Activated CD8-positive, alpha-beta T cell treated with anti-CD3 and anti-CD28 coated beads for 36 hours (primary cell): ENCODE measurements at places on chromosomes 12 and 14. TPM values are rescaled to one million over a fixed set of nuclear protein-coding genes. Genes with fewer than 3 reads are reported as not detected.

GRCh38 chr14:103846097-103846496, 1.3 kb downstream of the PPP1R13B start:
- H3K27ac ChIP-seq, result no peak overlapping the region
- H3K27me3 ChIP-seq, result no peaks in the 10 kb centered on the region
- H3K4me3 ChIP-seq, result peak overlapping the region; percentile 79
- peaks cover 2% of the 10 kb centered on the region for H3K36me3 ChIP-seq

Gene PLCZ1
- total RNA-seq, result not detected

GRCh38 chr14:51828017-51828797, 32.2 kb upstream of the GNG2 start:
- peak; percentile 83 for DNase-seq
- H3K36me3 ChIP-seq, result no peaks in the 10 kb centered on the region
- H3K27ac ChIP-seq, result no peak overlapping the region
- H3K4me3 ChIP-seq, result no peak overlapping the region
- H3K4me1 ChIP-seq, result no peaks in the 10 kb centered on the region

Gene FKBP11
- 96.2 TPM for total RNA-seq

Gene BIN2
- 41.7 TPM for total RNA-seq

DNA sequence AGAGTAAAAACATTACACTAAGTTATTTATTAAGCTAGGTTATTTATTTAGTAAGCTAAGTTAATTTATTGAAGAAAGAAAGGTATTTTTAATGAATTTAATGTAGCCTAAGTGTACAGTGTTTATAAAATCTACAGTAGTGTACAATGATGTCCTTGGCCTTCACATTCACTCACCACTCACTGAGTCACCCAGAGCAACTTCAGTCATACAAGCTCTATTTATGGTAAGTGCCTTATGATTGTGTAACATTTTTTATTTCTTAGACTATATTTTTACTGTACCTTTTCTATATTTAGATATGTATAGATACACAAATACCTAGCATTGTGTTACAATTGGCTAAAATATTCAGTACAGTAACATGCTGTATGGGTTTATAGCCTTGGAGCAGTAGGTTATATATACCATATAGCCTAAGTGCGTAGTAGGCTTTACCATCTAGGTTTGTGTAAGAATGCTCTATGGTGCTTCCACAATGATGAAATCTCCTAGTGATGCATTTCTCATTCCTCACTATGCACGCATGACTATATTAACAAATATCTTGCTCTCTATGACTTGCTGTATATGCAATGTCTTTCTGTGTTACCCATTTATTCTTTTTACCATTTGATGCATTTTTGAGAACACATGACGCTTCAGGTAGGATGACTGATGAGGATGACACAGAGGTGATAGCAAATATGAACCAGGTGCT, 309.6 kb upstream of the ATXN7L3B start:
- DNase-seq, result no peak
- no peaks in the 10 kb centered on the region for H3K36me3 ChIP-seq
- H3K27me3 ChIP-seq, result no peaks in the 10 kb centered on the region
- no peak overlapping the region for H3K4me3 ChIP-seq
- no peak overlapping the region for H3K27ac ChIP-seq
- no peaks in the 10 kb centered on the region for H3K4me1 ChIP-seq

Gene RFX4
- total RNA-seq, result not detected

- no peak overlapping the region for H3K4me3 ChIP-seq
- H3K27me3 ChIP-seq, result no peaks in the 10 kb centered on the region
- no peak for DNase-seq
- H3K36me3 ChIP-seq, result no peaks in the 10 kb centered on the region
- peaks cover 8% of the 10 kb centered on the region for H3K4me1 ChIP-seq
Observed at GRCh38 chr14:88380405-88380804, 5.1 kb upstream of the SPATA7 start.

DNA sequence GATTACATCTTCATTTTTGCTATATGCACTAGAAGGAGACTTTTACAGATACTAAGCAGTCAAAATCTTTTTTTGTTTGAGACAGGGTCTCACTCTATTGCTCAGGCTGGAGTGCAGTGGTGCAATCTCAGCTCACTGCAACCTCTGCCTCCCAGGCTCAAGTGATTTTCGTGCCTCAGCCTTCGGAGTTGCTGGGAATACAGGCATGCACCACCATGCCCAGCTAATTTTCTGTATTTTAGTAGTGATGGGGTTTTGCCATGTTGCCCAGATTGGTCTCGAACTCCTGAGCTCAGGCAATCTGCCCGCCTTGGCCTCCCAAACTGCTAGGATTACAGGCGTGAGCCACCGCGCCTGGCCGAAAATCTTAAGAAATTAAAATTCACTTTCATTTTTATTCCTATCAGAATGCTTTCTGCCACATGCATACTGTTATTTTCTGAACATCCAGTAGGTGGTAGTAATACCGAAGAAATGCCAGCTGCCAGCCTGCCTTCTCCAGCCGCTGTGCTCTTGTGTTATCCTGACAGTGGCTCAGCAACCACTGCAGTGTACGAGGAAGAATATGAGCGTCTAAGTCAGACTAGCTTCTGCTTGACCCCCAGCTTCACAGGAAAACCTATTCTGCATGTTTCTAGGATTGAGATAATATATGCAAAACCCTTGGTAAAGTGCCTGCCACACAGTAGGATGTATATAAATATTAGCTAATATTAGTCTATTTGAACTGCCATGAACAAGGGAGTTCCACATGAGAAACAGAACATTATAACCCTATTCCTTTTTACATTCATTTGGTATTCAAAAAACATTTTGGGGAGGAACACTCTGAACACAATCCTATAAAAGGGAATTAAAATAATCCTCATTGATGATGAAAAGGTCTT, 54.2 kb downstream of the RPAP3 start:
- no peak overlapping the region for H3K4me3 ChIP-seq
- DNase-seq, result peak; percentile 62
- no peak overlapping the region for H3K27ac ChIP-seq
- peaks cover 3% of the 10 kb centered on the region for H3K36me3 ChIP-seq
- no peaks in the 10 kb centered on the region for H3K27me3 ChIP-seq
- peaks cover 12% of the 10 kb centered on the region for H3K4me1 ChIP-seq

DNA sequence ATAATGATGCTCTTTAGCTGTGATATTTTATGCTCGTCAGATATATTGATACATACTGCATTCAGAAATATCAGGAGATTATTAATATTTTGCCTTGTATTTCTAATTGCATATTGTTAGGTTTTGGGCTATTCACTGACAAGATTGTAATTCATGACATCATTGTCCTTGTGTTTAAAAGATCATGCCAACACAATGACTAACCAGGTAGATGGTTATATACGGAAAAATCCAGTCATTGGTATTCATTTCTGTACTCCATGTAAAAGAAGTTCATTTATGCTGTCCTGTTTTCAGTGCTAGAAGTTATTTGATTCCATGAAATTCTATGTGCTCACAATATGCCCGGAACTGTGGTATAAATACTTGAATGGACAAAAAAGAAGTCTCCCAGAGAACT, 107.5 kb downstream of the KITLG start:
- no peaks in the 10 kb centered on the region for H3K27me3 ChIP-seq
- no peak overlapping the region for H3K4me3 ChIP-seq
- DNase-seq, result no peak
- H3K4me1 ChIP-seq, result no peaks in the 10 kb centered on the region

Gene CRACR2A
- total RNA-seq, result 24.7 TPM

Gene HVCN1
- 24.2 TPM for total RNA-seq

DNA sequence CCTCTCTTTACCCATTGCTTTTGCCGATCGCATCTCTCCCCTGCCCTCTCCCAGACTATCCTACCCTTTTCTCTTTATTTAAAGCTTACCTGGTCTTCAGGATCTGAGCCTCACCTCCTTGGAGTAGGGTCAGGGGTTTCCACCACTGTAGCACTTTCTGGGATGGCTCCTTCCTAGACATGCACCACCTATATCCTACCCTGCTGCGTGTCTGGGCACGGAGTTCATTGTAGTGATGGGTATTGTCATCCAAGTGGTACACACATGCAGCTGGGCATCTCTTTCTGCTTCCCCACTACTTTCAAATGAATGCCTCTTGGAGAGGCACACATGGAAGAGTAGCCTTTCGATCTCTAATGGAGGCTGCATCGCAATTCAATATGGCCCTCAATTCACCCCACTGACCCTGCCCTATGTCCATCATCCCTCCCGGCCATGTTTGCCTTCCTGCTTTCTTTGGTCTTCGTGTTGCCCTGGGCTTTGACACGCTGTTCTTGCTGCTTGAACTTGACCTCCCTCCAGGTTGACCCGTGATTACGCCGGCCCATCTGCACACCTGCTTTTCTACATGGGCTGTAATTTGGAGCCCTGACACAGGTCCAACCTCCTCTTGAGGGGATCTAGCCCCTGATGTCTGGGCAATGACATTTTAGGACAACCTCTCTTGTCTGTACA, 10.9 kb downstream of the SERPINA11 start:
- H3K36me3 ChIP-seq, result no peaks in the 10 kb centered on the region
- H3K27me3 ChIP-seq, result peaks cover 5% of the 10 kb centered on the region
- no peak overlapping the region for H3K4me3 ChIP-seq
- no peak for DNase-seq
- H3K27ac ChIP-seq, result no peak overlapping the region

GRCh38 chr14:94051115-94051514, 25.0 kb downstream of the OTUB2 start:
- peaks cover 71% of the 10 kb centered on the region for H3K36me3 ChIP-seq
- H3K4me3 ChIP-seq, result no peak overlapping the region
- no peaks in the 10 kb centered on the region for H3K27me3 ChIP-seq
- H3K27ac ChIP-seq, result no peak overlapping the region
- peaks cover 13% of the 10 kb centered on the region for H3K4me1 ChIP-seq

- no peaks in the 10 kb centered on the region for H3K36me3 ChIP-seq
- H3K4me1 ChIP-seq, result no peaks in the 10 kb centered on the region
- no peak overlapping the region for H3K27ac ChIP-seq
- H3K27me3 ChIP-seq, result no peaks in the 10 kb centered on the region
Observed at GRCh38 chr12:78192979-78193378, 362.3 kb downstream of the NAV3 start.

GRCh38 chr12:4278329-4279197, 5.0 kb downstream of the CCND2 start:
- H3K27ac ChIP-seq, result peak overlapping the region; percentile 73
- no peak for DNase-seq
- H3K4me3 ChIP-seq, result peak overlapping the region; percentile 100
- peaks cover 64% of the 10 kb centered on the region for H3K4me1 ChIP-seq

DNA sequence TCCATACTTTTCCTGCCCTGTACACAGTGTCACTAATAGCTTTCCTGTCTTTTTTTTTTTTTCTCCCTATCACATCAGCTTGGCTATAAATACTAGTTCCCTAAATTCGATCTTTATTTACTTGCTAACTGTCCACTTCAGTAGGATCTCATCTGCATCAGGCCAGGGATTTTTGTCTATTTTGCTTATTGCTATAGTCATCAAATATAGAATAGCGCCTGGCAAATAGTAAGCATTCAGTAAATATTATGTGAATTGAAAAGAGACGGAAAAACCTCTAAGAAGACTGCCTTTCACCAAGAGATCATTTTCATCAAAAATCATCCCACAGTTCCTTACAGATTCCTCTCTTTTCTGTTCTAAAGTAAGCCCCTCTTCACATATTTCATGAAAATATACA, 429.1 kb downstream of the FLRT2 start:
- H3K27me3 ChIP-seq, result no peaks in the 10 kb centered on the region
- H3K36me3 ChIP-seq, result peaks cover 6% of the 10 kb centered on the region
- peaks cover 2% of the 10 kb centered on the region for H3K4me1 ChIP-seq
- H3K4me3 ChIP-seq, result no peak overlapping the region
- DNase-seq, result no peak
- H3K27ac ChIP-seq, result no peak overlapping the region

- H3K36me3 ChIP-seq, result peaks cover 14% of the 10 kb centered on the region
- no peak overlapping the region for H3K4me3 ChIP-seq
- H3K27ac ChIP-seq, result no peak overlapping the region
Observed at GRCh38 chr14:35747379-35747778, 61.7 kb downstream of the RALGAPA1 start.

Gene ARG2
- total RNA-seq, result 9.9 TPM

Gene OR11G2
- total RNA-seq, result not detected

DNA sequence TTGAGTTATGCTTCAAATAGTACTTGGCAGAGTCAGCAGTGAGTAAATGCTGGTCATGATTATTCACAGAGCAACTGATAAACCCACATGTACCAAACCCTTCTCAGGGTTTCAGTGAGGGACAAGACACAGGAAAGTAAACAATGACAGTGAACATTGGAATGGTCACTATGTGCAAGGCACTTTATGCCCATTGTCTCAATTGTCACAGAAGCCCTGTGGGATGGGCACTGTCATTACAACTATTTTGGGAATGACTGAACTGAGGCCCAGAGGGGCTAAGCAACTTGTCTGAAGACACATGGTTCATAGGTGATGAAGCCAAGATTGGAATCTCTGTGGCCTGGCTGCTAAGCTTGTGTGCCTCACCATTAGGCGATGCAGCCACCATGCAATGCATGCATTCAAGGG, 238.5 kb downstream of the RBM19 start:
- H3K27me3 ChIP-seq, result peaks cover 7% of the 10 kb centered on the region
- H3K27ac ChIP-seq, result no peak overlapping the region
- no peak for DNase-seq
- no peaks in the 10 kb centered on the region for H3K36me3 ChIP-seq
- no peaks in the 10 kb centered on the region for H3K4me1 ChIP-seq
- H3K4me3 ChIP-seq, result no peak overlapping the region

GRCh38 chr12:51593539-51593938, 2.5 kb downstream of the SCN8A start:
- H3K27ac ChIP-seq, result no peak overlapping the region
- DNase-seq, result peak; percentile 56
- H3K4me1 ChIP-seq, result peaks cover 13% of the 10 kb centered on the region
- H3K36me3 ChIP-seq, result no peaks in the 10 kb centered on the region
- peaks cover 43% of the 10 kb centered on the region for H3K27me3 ChIP-seq
- no peak overlapping the region for H3K4me3 ChIP-seq

DNA sequence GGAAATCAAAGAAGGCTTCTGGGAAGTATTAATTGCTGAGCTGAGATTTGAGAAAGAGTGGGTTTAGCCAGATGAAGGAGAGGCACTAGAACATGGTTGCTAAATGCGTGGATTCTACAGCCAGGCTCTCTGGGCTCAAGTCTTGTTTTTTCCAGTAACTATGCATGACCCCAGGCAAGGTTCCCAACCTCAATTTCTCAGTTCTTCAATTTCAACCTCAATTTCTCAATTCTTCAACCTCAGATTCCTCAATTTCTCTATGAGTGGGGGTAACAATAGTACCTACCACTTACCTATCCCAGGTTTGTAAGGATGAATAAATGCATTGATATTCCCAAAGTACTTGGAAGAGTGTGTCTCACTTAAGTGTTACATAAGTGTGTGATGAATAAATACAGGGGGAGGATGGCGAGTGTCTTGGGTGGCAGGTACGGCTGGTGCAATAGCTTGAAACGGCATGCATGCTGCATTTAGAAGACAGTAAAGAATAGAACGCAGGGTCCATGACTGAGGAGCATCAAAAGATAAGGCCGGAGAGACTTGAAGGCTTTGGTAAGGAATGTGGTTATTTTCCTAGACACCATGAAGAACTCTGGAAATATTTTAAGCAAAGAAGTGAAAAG, 149.1 kb upstream of the ATP2B1 start:
- no peak overlapping the region for H3K27ac ChIP-seq
- no peak overlapping the region for H3K4me3 ChIP-seq
- no peaks in the 10 kb centered on the region for H3K27me3 ChIP-seq
- DNase-seq, result no peak
- peaks cover 5% of the 10 kb centered on the region for H3K36me3 ChIP-seq
